CD4-positive, alpha-beta T cell treated with Interleukin-10 for 1 hour (primary cell): ENCODE measurements at places on chromosomes 12 and 14.

DNA sequence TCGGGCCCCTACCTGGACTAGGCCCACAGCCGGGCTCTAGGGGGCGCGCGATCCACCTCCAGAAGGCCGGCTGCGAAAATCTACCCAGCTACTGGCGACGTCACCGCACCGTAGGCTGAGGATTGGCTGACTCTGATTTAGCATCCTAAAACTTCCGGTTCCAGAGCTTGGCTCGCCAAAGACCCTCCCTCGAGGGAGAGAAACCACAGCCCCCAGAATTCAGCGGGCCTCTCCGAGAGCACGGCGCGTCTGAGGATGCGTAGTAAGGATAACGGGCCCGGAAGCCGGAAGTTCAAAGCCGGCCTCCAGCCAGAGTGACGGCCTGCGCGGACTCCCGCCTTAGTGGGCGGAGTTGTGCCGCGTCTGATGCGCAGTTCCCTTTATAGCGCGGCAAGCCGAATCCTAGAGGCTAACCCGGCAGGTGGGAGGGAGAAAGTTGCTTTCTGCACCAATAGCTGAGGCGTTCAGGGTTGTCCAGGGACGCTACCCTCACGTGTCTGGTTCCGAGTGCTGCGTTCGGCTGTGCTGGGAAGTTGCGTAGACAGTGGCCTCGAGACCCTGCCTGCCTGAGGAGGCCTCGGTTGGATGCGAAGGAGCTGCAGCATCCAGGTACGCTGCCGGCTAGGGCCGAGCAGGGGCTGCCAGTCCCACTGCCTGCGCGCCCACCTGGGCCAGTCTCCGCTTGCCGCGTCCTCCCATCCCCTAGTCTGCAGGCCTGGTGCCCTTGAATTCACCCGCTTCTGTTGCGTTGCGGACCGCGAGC lies at the start of gene COX14:
Gene COX14, plus strand, starts transcription at position 544 of the 763 bp plus-strand sequence. CDS start 7,808 bp downstream, outside the sequence.
- DNase-seq, result peak; percentile 100

DNA sequence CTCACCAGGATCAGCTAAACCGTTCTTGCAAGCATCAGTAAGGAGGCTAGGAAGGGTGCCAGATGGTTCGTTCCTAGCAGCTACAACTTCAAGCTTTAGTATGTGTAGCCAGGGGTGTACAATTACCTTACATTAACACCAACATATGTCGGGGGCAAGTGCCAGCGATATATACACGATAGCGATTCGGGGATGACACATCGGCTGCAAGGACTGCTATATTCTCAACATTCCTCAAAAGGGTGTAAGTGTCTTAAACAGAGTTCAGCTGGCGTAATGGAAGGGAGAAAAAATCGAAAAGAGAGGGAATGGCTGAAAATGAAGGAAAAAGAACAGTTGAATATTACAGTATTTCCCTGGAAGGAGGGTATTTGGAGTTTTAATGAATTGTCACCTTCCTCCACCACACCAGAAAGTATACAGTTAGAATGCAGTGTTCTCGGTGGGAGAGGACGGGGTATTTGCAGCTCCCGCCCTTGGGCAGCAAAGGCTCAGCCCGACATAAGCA lies 545 bp downstream of the LIMA1 start:
- no peak for DNase-seq

GRCh38 chr14:66359500-66359899 lies 126.7 kb upstream of the CCDC196 start:
- DNase-seq, result peak; percentile 49

DNA sequence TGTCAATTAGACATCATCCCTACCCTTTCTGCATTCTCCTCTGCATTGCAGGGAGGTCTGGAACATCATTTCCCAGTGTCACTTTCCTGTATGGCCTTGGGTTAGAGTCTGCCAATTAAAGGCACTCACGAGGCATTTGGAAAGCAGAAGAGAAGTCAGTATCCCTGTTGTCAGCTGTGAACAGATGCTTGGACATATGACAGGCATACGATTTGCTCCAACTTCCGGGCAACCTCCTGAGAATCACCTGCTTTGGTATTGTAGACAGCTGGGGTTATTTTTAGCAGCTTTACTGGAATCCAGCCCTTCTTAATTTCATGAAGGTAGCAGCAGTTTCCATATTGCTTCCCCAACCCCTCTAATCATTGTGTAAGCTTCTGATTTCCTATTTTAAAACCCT lies 88.7 kb upstream of the DHRS4 start:
- no peak for DNase-seq

DNA sequence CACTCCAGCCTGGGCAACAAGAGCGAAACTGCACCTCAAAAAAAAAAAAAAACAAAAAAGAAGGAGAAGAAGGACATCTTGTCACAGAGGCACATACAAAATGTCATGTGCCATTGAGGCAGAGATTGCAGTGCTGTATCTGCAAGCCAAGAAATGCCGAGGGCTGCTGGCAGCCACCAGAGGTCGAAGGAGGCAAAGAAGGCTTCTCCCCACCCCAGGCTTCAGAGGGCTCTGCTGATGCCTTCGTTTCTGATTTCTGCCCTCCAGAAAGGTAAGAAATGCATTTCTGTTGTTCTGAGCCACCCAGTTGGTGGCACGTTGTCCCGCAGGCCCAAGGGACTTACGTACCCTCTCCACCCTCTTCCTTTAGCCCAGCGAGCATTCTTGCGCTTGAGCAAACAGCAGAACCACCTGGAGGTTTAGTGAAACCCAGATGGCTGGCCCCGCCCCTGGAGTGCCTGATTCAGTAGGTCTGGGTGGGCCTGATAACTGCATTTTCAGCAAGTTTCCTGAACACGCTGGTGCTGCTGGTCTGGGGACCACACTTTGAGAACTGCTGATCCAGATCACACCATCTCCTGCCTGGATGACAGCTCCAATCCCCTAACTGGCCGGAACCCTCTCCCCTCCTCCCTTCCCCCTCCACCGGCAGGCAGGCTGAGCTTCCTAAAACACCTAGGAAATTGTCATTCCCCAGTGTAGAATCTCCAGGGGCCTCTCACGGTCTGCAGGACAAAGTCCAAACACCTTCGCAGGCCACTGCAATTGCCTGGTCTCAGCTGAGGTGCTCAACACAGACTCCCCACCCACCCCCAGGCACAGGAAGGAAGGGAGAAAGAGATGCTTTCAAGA lies 21.1 kb upstream of the SCARB1 start:
- no peak for DNase-seq

- DNase-seq, result peak; percentile 50
Observed at GRCh38 chr12:120640861-120641833, 721 bp downstream of the CABP1 start.

DNA sequence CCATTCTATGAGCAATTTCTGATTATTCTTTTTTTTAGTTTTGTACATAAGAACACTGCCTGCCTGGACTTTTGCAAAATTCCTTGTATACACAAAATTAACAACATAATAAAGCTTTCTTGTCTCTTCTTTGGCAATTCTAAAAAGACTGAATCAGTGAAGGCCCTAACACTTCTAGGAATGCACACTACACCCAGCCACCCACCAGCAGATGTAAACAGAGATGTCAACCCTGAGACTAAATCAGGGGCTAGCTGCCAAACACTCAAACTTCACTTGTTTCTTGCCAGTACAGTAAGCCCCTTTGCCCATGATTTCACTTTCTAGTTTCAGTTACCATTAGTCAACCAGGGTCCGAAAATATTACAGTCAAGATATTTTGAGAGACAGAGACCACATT lies 15.5 kb downstream of the DCAF5 start:
- DNase-seq, result no peak

- peak; percentile 54 for DNase-seq
Observed at GRCh38 chr12:95805864-95806671, 15.5 kb upstream of the NTN4 start.

- DNase-seq, result no peak
Observed at GRCh38 chr12:121543786-121544185, 37.0 kb downstream of the KDM2B start.

- DNase-seq, result no peak
Observed at GRCh38 chr12:114916124-114916523, 232.1 kb upstream of the TBX3 start.

GRCh38 chr12:130185455-130186391 lies 23.5 kb downstream of the FZD10 start:
- DNase-seq, result no peak

DNA sequence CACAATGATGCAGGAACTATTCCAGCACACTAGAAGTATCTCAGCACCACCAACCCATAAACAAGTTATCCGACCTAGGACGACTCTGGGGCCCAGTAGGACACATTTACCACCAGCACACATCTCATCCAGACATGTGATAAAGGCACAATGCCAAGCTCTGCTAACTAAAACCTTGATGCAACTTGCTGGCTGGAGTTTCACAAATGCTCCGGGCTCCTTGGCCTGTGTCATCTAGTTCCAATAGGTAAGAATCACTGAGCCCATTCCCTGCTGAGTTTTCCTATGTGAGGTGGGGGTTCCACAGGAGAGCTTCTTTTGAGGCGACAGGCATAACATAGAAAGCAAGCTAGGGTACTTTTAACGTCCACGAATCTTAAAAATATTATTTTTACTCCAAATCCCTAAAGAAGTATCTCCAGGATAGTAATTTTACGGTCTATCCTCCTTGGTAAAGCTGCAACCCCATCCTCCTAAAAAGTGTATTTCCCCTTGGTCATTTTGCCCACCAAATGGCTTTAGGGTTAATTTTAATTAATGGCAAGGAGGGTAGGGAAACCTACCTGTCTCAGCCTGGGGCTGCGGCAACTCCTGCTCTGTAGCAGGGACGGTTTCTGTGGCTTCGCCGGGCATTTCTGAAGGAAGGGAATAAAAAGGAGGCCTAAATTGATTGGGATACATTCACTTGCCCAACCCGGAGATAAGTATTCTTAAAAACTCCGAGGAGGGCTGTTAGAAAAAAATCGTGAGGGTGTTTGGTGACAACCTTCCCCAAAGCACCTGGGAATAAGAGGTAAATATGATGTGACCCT lies 1.0 kb downstream of the NACA start:
- peak; percentile 24 for DNase-seq

GRCh38 chr14:83257466-83258439 lies 1724.1 kb upstream of the SEL1L start:
- no peak for DNase-seq

DNA sequence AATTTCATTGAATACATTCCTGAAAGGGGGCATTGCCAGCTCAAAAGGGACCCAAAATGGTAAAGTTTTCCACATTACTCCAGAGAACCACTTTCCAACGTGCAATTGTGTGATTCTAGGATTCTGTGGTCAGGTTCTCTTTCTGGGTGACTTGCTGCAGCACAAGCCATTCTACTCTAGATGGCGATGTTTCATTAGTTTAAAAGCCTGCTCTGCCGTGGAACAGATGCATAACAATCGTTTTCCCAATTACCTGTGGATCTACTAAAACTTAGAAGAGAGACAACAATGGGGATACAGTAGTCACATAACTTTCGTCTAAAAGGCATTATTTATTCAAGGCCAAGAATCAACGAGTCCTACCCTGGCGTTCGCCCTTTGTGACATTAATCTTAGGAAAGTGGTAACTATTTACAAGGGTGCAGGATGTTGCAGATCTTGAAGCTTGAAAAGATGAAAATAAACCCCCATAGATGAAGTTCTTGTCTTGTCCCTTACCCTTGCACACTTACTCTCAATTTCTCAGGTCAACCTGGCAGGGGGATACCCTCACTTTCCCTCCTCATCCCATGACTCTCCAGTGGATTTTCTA lies 400.9 kb downstream of the SNAPC1 start:
- DNase-seq, result peak; percentile 8

DNA sequence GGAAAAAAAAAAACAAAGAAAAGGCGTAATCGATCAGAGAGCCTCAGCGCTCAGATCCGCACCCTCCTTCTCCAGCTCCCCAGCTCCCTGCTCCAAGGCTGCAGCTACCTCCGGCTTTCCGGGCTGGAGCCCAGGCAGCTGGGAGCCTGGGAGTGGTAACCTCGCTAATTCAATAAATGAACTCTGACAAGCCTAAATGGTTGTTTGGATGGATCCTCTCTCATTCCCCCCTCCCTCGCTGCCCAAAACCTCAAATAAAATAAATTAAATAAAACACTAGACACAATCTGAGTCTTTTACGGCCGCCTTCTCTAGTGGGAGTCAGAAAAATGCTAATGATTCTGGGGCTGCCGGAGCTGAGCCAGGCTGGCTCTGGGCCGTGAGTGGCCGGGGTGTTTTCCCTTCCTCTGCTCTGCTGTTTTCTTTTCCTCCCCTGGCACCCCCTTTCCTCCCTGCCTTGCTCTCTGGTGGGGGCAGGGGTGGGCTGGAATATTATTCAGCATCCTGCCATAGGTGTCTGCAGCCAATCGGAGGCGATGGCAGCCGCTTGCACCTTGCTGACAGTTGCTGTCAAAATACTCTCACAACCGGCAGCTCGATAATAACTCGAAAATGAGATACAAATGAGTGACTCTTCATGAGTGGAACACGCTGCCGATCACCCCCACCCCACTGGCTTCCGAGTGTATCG lies 76.1 kb downstream of the RBM19 start:
- no peak for DNase-seq

GRCh38 chr14:20591235-20591634 lies at the start of gene RNASE12:
TSS of gene RNASE12 (minus strand) at chr14:20591376. CDS start at chr14:20590723, 653 bp downstream.
- no peak for DNase-seq

DNA sequence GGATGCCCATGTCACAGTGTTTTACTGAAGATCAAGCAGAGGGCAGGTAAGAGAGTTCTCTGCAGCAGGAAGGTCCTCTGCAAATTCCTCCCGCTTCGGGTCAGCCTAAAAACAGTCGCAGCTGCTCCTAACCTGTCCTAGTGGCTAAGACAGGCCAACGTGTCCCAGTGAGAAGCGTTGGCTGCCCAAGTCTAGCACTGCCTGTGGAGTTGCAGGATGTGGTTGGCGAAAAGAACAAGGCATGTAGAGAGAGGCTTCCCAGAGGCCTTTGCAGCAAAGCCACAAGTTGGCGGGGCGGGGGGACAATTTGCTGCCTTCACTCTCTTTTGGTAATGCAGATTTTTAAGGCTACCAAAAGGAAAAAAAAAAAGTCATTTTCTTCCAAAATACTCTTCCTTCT lies 340.1 kb downstream of the BCL11B start:
- peak; percentile 79 for DNase-seq

- no peak for DNase-seq
Observed at GRCh38 chr12:123064366-123064765, 83.9 kb downstream of the ARL6IP4 start.

DNA sequence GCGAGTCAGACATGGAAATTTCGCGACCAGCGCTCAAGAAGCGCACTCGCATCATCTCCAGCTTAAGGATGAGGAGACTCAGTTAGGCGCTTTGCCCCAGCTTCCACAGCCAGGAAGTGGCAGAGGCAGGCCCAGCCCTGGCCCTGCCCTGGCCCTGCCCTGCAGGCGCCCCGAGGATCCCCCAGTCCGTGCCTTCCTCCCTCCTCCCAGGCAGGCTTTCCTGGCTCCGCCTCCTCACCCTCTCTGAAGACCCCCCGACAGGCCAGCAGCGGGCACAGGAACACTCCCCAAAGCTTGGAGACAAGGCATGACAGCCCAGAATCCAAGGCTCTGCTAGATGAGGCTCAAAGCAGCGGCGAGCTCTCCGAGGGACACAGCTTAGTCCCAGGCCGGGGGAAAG lies 25.1 kb downstream of the UBR7 start:
- DNase-seq, result no peak

DNA sequence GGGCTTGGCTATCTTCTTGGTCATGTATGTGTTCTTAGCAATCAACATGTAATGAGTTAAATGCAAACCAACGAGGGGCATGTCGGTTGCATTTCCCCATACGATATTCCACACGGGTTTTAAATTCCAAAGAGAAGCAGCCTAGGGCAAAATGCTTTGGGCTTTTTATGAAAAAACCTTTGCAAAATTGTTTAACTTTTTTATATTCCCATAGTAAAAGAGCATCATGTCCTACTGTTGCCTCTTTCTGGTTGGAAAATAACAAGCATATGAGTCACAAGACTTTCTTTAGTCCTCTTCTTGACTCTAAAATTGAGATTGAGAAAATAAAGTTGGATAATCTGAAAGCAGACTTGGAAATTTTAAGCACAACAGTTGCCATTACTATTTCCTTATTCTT lies 3.8 kb upstream of the DIO2 start:
- DNase-seq, result no peak
